Omental fat pad (tissue), 4 donors: ENCODE measurements at places on chromosomes 6 and 20.

DNA sequence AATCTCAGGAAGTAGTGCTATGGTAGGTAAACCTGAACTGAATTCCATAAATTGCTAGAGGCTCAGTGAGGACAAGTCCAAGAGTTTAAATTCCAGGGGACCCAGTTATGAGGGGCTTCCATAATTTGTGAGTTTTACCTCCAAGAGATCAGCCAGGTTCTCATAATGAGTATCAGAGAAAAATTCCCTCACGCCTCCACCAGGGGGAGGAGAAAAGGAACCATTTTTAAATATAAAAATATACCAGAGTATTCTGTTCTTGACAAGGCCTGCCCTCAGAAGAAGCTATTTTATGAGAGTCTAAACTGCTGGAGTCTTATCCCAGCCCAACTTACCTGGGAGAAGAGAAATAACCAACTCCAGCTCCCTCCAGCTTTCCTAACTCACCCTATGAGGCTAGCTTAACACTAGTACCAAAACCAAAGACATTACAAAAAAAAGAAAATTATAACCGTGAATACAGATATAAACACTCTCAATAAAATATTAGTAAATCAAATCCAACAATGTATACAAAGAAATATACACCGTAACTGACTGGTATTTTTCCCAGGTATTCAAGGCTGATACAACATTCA, 158.7 kb downstream of the TFAP2A start:
- DNase-seq, result no peak

DNA sequence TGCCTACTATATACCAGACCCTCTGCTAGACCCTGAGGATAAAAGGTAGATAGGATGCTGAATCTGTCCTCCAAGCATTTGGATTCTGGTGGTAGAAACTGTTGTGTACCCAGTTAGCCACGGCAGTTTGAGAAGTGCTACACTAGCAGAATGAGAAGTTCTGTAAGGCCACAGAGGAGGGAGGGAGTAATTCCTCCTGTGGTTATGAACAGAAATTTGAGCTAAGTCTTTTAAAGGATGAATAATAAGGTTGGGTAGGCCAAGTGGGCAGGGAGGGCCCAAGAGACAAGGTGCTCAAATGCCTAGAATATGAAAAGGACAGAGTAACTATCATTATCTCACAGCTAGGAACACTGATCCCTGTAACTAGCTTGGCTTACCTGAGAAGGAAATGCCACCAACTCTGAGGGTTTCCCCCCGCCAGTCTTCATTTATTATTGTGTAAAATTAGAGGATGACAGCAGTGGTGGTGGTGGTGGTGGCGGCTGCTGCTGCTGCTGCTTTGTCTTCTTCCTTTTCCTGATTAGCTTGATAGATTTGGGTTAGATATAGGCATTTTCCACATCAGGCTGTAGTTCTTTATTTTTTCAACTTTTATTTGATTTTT, 243.3 kb downstream of the PRL start:
- DNase-seq, result no peak

- DNase-seq, result no peak
Measured at GRCh38 chr20:48181261-48181935, 396.1 kb upstream of the SULF2 start.

DNA sequence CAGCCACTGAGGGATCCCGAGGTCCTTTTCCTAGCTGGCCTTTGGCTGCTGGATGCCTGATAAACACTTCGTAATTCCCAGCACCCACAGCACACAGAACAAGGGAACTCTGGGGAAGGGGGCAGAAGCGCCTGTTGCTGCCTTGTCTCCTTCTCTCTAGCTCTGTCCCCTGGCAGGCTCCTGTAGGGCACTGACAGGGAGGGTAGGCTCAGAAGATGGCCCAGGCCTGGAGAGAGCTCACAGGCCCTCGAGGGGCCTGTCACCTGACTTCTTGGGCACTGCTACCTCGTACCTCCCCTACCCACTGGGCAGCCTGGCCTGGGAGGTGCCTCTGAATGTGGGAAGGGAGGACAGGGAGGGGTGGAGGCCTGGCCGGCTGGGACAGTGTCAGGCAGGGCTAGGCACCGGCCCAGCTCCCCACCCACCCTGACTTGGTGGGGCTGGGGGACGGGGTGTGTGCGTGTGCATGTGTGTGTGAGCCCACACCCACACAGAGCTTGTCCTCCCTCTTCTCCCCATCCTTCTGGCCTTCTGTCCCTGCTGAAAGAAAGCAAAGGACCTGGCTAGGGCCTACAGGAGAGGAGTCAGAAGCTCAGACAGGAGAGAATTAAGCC, 18.1 kb downstream of the C6orf132 start:
- no peak for DNase-seq

- DNase-seq, result no peak
Measured at GRCh38 chr6:125952764-125953501, 3.6 kb upstream of the HINT3 start.

- no peak for DNase-seq
Measured at GRCh38 chr6:15148356-15148946, 97.4 kb upstream of the JARID2 start.

GRCh38 chr6:115064680-115065079, 721.9 kb upstream of the HS3ST5 start:
- DNase-seq, result no peak
